ENCODE measurements at places on chromosomes 2 and 18.

GRCh38 chr2:29050591-29050990 is 23.7 kb downstream of the PCARE start:
- no peak for DNase-seq

GRCh38 chr2:85158559-85159273 is 25.5 kb downstream of the TCF7L1 start:
- DNase-seq: no peak

GRCh38 chr2:231127480-231127879 is 2.6 kb upstream of the HTR2B start:
- no peak for DNase-seq

GRCh38 chr2:239215136-239215925 is 185.5 kb downstream of the HDAC4 start:
- no peak for DNase-seq

- DNase-seq: no peak
These were observed 342.4 kb upstream of the ETAA1 start for GRCh38 chr2:67054728-67055127.

GRCh38 chr18:58903533-58903932 is 38.9 kb downstream of the ZNF532 start:
- no peak for DNase-seq

Data from EL (cell line).